ENCODE measurements at places on chromosomes 2 and 18. TPM values are rescaled to one million over a fixed set of nuclear protein-coding genes. Genes with fewer than 3 reads are reported as not detected.
A peak's percentile ranks its signal among the peaks of the same experiment; 100 is the strongest.

DNA sequence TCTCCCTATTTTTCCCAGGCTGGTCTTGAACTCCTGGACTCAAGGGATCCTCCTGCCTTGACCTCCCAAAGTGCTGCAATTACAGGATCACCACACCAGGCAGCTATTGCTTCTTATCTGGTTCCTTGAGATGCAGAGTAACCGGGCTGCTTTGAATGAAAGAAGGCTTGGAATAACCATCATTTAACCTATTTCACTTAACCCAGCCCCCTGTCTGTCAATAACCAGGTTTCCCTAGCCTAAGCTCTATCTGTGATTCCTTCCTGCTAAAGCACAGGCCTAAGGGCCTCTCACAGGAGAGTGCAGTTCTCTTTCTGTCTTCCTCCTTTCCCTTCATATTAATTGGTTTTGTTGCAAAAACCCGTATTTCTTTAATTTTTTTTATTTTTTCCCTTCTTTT lies 393.5 kb upstream of the RAB12 start:
- no peak for DNase-seq
- H3K4me1 ChIP-seq, result no peaks in the 10 kb centered on the region
- H3K36me3 ChIP-seq, result no peaks in the 10 kb centered on the region
- H3K4me3 ChIP-seq, result no peak overlapping the region
- H3K27ac ChIP-seq, result no peak overlapping the region
- H3K27me3 ChIP-seq, result no peaks in the 10 kb centered on the region

GRCh38 chr2:95074663-95075439 lies 46.8 kb downstream of the MRPS5 start:
- H3K36me3 ChIP-seq, result no peaks in the 10 kb centered on the region
- peaks cover 28% of the 10 kb centered on the region for H3K4me1 ChIP-seq
- no peak overlapping the region for H3K27ac ChIP-seq
- no peak overlapping the region for H3K4me3 ChIP-seq
- no peaks in the 10 kb centered on the region for H3K27me3 ChIP-seq
- peak; percentile 29 for DNase-seq

GRCh38 chr2:75892490-75892889 lies 181.8 kb upstream of the GCFC2 start:
- H3K4me1 ChIP-seq, result no peaks in the 10 kb centered on the region
- peaks cover 11% of the 10 kb centered on the region for H3K27me3 ChIP-seq

GRCh38 chr2:20410556-20411277 lies 36.2 kb upstream of the RHOB start:
- no peaks in the 10 kb centered on the region for H3K27me3 ChIP-seq
- H3K36me3 ChIP-seq, result no peaks in the 10 kb centered on the region
- H3K4me1 ChIP-seq, result no peaks in the 10 kb centered on the region
- H3K4me3 ChIP-seq, result no peak overlapping the region
- no peak for DNase-seq

GRCh38 chr2:215851082-215851481 lies 162.3 kb downstream of the MREG start:
- H3K4me1 ChIP-seq, result peaks cover 12% of the 10 kb centered on the region
- no peaks in the 10 kb centered on the region for H3K36me3 ChIP-seq
- DNase-seq, result peak; percentile 51
- no peak overlapping the region for H3K4me3 ChIP-seq
- H3K27ac ChIP-seq, result peak overlapping the region; percentile 2

GRCh38 chr2:12824351-12824777 lies 107.6 kb downstream of the TRIB2 start:
- no peak overlapping the region for H3K4me3 ChIP-seq
- H3K36me3 ChIP-seq, result no peaks in the 10 kb centered on the region
- H3K27ac ChIP-seq, result no peak overlapping the region
- DNase-seq, result no peak
- H3K4me1 ChIP-seq, result peaks cover 6% of the 10 kb centered on the region

DNA sequence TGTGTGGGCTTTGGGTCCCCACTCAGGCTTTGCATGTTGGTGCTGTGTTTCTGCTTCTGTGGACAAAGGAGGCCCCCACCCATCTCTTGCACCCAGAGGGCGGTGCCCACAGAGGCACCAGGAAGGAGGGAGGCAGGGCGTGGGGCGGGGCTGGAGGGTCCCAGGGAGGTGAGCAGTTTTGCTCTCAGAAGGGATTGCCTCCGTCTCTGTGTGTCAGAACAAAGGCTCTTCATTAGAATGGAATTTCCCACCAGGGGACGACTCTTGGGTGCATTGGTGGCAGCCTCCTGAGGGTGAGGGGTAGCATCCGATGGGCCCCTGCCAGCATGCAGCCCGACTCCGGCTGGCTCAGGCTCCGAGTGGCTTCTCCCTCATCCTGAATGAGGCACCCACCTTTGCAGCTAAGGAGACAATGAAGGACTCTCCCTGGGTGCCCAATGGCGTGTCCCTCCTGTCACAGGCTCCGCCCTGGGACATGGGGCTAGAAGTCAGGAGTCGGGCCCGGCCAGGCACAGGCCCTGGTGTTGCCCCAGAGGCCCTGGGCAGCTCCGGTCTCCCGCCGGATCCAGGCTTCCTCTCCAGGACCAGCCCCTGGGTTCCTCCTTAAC lies 7.0 kb upstream of the ERFE start:
- no peaks in the 10 kb centered on the region for H3K27me3 ChIP-seq
- H3K4me1 ChIP-seq, result no peaks in the 10 kb centered on the region
- H3K36me3 ChIP-seq, result no peaks in the 10 kb centered on the region
- H3K4me3 ChIP-seq, result no peak overlapping the region

- no peaks in the 10 kb centered on the region for H3K36me3 ChIP-seq
- DNase-seq, result no peak
- no peak overlapping the region for H3K4me3 ChIP-seq
Measured at GRCh38 chr2:133213651-133214050, 354.6 kb downstream of the NCKAP5 start.

- no peak overlapping the region for H3K4me3 ChIP-seq
- DNase-seq, result no peak
- H3K4me1 ChIP-seq, result no peaks in the 10 kb centered on the region
- H3K27me3 ChIP-seq, result no peaks in the 10 kb centered on the region
- no peak overlapping the region for H3K27ac ChIP-seq
Measured at GRCh38 chr2:82027921-82028615, 1723.5 kb upstream of the LRRTM1 start.

DNA sequence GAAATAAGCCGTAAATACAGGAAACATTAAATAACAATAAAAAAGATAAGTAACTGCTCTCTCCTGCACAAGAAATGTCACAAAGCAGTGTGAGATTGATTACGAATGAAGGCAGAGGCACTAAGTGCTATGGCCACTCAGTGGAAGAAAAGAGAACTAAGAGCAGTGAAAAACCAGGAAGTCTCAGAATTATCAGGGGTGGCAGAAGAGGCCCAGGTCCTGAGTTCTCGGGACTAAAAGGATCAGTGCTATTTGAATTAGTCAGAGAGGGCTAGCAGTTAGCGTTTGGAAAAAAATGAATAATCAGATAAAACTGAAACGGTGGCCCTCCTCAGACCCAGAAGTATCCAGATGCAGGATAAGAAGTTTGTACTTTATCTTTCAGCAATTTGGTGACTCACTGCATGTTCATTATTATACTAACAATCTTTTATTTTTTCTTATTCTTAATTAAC lies 367.1 kb downstream of the ZEB2 start:
- H3K27ac ChIP-seq, result no peak overlapping the region
- H3K4me1 ChIP-seq, result no peaks in the 10 kb centered on the region
- no peak for DNase-seq
- H3K4me3 ChIP-seq, result no peak overlapping the region
- H3K27me3 ChIP-seq, result no peaks in the 10 kb centered on the region
- no peaks in the 10 kb centered on the region for H3K36me3 ChIP-seq

DNA sequence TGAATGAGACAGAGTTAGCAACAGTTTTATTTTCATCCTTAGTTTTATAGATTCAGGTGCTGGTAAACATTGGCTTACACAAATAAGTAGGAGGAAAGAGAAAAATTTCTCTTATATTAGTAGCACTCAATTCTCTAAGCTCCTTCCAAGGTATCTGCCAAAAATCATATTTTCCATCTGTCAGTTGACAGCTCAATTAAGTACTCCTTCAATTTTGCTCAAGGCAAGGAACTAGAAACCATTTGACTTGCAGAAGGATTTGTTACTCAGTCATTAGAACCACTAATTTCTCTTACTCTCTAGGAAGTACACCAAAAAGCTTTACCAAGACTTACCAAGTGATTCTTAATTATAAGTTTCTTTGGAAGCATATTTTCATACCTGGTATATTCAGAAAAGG lies 101.4 kb upstream of the ATP8B1 start:
- no peaks in the 10 kb centered on the region for H3K27me3 ChIP-seq
- peaks cover 22% of the 10 kb centered on the region for H3K4me1 ChIP-seq
- no peak overlapping the region for H3K27ac ChIP-seq
- no peak for DNase-seq
- no peaks in the 10 kb centered on the region for H3K36me3 ChIP-seq

GRCh38 chr2:230830428-230830827 lies 34.3 kb upstream of the ITM2C start:
- no peaks in the 10 kb centered on the region for H3K36me3 ChIP-seq
- H3K4me3 ChIP-seq, result no peak overlapping the region
- H3K27me3 ChIP-seq, result 0 out of 2 replicates have a peak, but pooled peaks cover 3% of the 10 kb centered on the region
- no peak for DNase-seq
- H3K4me1 ChIP-seq, result no peaks in the 10 kb centered on the region

GRCh38 chr2:108161298-108161697 lies 78.5 kb upstream of the SULT1C3 start:
- H3K27ac ChIP-seq, result no peak overlapping the region
- peaks cover under 1% of the 10 kb centered on the region for H3K27me3 ChIP-seq
- H3K4me1 ChIP-seq, result no peaks in the 10 kb centered on the region

GRCh38 chr2:105843476-105844374 lies 99.0 kb downstream of the NCK2 start:
- no peak for DNase-seq
- no peak overlapping the region for H3K4me3 ChIP-seq
- no peak overlapping the region for H3K27ac ChIP-seq

DNA sequence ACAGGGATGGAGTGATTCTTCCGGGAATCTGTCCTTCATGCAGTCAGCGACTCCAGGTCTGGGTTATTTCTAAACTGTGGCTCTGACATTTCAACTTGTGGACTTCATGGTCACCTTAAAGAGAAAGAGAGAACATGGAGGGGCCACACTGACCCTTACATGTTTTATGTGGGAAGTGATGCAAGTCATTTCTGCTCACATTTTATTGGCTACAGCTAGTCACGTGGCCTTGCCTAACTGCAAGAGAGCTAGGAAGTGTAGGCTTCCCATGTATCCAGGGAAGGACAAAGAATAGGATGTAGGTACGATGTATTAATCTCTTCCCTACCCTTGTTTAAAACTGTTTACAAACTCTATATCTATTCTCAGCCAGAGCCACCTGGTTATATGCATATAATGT lies 30.3 kb upstream of the AFTPH start:
- DNase-seq, result no peak
- no peak overlapping the region for H3K4me3 ChIP-seq
- no peaks in the 10 kb centered on the region for H3K4me1 ChIP-seq
- no peaks in the 10 kb centered on the region for H3K36me3 ChIP-seq

GRCh38 chr2:233449921-233450863 lies 95.9 kb downstream of the DGKD start:
- H3K4me1 ChIP-seq, result no peaks in the 10 kb centered on the region
- H3K27me3 ChIP-seq, result no peaks in the 10 kb centered on the region
- H3K27ac ChIP-seq, result no peak overlapping the region
- DNase-seq, result no peak

DNA sequence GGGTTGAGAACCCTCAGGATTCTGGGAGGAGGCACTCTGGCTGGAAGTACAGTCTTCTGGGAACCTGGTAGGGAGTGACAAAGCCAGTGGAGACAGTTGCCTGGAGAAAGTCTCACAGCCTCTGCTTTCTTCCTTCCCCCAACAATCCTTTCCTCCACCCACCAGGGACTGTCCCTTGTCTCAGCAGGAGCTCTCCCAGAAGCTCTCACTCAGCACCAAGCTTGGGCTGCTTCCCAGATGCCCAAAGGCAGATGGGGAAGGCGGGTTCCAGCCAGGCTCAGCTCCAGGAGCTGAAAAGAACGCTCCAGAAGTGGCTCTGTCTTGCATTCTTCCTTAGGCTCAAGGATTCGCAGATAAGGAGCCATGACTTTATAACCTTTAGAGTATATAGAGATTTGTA lies 7.6 kb upstream of the NAGK start:
- DNase-seq, result no peak
- H3K36me3 ChIP-seq, result no peaks in the 10 kb centered on the region
- no peaks in the 10 kb centered on the region for H3K27me3 ChIP-seq
- H3K4me3 ChIP-seq, result no peak overlapping the region

DNA sequence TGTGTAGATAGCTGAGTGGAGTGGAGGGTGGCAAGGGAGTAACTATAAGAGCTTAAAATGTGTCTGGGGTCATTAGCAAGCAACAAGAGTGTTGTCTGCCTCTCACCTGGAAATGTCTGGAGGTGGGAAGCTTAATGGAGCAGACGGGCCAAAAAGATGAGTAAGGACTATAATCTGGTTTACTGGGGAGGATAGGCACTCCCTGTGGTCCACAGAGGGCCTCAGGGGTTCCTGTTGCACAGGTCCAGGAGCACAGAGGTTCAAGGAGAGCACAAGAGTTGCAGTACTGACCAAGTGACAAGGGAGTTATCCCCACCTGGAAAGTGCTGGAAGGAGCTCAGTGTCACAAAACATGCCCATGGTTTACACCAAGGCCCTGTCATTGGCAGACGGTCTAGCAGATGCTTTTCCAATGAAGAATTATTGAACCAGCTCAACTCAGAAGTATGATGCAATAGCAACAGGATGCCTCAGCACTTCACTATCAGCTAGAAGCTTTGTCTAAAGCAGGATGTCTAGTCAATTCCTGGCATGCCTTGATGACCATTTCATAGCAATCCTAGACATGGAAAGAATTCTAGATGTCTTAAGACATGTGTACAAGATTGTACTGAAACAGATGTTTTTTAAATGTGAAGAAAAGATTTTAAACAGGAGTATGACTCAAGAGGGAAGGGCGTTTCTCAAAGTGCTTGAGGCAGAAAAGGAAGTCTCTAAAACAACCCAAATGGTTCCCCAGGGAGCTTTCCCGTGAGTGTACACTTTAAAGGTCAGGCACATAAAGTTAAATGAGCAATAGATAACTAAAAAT lies 62.9 kb upstream of the SERPINE2 start:
- H3K4me1 ChIP-seq, result peaks cover 26% of the 10 kb centered on the region
- no peak overlapping the region for H3K4me3 ChIP-seq
- no peaks in the 10 kb centered on the region for H3K36me3 ChIP-seq
- H3K27me3 ChIP-seq, result no peaks in the 10 kb centered on the region

- no peak overlapping the region for H3K4me3 ChIP-seq
- no peak for DNase-seq
- no peak overlapping the region for H3K27ac ChIP-seq
- no peaks in the 10 kb centered on the region for H3K36me3 ChIP-seq
- H3K27me3 ChIP-seq, result peaks cover 26% of the 10 kb centered on the region
- no peaks in the 10 kb centered on the region for H3K4me1 ChIP-seq
Measured at GRCh38 chr18:11520536-11520935, 88.9 kb upstream of the SLC35G4 start.

- no peak overlapping the region for H3K27ac ChIP-seq
- H3K4me1 ChIP-seq, result no peaks in the 10 kb centered on the region
- no peak overlapping the region for H3K4me3 ChIP-seq
- H3K36me3 ChIP-seq, result no peaks in the 10 kb centered on the region
- H3K27me3 ChIP-seq, result no peaks in the 10 kb centered on the region
Measured at GRCh38 chr18:39772155-39772919, 2182.7 kb upstream of the PIK3C3 start.

GRCh38 chr2:8251291-8251690 lies 430.6 kb upstream of the ID2 start:
- no peaks in the 10 kb centered on the region for H3K4me1 ChIP-seq
- H3K36me3 ChIP-seq, result no peaks in the 10 kb centered on the region
- H3K27me3 ChIP-seq, result peaks cover 42% of the 10 kb centered on the region
- no peak overlapping the region for H3K27ac ChIP-seq
- H3K4me3 ChIP-seq, result no peak overlapping the region
- no peak for DNase-seq

The CRYGD gene
- not detected for total RNA-seq

The GPAT2 gene
- total RNA-seq, result 11.0 TPM

The NYAP2 gene
- 0.30 TPM for total RNA-seq

The PTPRN gene
- not detected for total RNA-seq

The RAD51AP2 gene
- not detected for total RNA-seq

The CHRNG gene
- total RNA-seq, result not detected

The VWC2L gene
- not detected for total RNA-seq

The C18orf63 gene
- not detected for total RNA-seq

The ALPG gene
- 1.2 TPM for total RNA-seq
